ENCODE measurements at places on chromosomes 7 and 10. TPM values are rescaled to one million over a fixed set of nuclear protein-coding genes. Genes with fewer than 3 reads are reported as not detected.

DNA sequence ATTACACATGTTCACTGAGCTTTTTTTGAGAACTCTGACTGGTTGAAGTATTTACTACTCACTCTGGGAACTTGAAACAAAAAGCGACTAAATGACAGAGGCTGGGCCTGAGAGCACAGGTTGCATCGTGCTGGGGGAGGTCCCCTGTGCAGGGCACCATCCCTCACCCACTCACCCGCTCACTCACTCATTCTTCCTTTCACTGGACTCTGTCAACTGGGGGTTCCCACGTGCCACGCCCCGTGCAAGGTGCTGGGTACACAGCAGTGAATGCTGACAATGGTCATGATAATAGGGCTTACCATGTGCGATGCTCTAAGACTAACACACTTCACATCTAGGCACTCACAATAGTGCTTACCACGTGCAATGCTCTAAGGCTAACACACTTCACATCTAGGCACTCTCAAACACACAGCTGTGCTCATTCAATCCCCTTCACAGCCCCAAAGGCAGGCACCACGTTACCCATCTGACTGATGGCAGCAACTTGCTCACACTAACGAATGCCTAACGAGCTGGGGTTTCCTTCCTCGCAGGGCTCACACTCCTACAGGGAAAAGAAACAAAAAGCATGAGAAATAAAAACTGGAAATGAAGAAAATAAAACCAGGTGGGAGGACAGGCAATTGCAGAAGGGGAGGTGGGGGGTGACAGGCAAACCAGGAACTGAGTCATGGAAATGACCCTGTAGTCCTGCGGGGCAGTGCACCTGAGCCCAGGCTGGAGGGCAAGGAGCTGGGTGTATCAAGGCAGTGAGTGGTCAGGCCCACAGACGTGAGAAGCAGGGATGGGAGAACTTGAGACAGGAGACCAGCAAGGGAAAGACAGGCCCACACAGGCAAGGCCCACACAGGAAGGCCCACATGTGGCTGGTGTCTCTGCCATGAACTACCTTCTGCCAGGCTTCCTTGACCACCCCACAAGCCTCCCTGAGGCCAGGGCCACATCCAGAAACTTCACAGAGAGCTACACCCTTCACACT lies 147.0 kb upstream of the FAM20C start:
- no peaks in the 10 kb centered on the region for H3K27me3 ChIP-seq
- no peaks in the 10 kb centered on the region for H3K36me3 ChIP-seq
- no peak overlapping the region for H3K4me3 ChIP-seq
- H3K27ac ChIP-seq, result no peak overlapping the region

DNA sequence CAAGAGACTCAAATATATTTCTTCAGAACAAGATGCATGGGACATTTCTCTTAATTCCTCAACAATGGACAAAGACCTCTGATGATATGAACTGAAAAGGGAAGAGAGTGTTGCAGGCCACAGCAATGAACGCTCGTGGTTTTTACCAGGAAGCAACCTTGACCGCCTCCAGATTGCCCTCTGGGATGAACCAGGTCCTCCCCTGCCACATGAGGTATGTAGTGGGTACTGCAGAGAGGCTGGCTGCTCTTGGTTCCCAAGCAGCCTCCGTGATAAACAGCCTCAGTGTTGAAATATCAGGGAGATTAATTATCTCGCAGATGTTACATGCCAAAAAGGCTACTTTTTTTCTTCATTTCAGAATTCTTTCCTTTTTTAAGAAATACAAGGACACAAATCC lies 338.8 kb downstream of the ELMO1 start:
- no peaks in the 10 kb centered on the region for H3K27me3 ChIP-seq
- peaks cover 2% of the 10 kb centered on the region for H3K36me3 ChIP-seq
- no peak overlapping the region for H3K27ac ChIP-seq

DNA sequence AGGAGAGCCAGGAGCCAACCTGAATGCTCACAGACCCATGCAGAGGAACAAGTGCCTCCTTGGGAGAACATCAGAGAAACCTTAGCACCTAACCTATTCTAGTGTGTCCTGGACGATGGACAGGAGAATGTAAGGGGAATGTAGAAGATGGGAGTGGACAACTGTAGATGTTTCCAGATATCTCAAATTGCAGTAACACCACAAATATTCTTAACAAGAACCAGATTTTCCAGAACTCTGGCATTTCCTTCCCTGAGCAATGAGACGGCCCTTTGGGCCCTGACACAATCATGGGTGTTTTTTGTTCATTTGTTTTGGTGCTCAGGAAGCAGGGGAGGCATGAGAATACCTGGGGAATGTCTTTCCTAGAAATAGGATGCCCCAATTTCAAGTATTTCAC lies 196.1 kb upstream of the PRSS1 start:
- no peak overlapping the region for H3K4me3 ChIP-seq
- H3K4me1 ChIP-seq, result no peaks in the 10 kb centered on the region
- no peaks in the 10 kb centered on the region for H3K36me3 ChIP-seq
- H3K27ac ChIP-seq, result no peak overlapping the region
- DNase-seq, result no peak
- H3K27me3 ChIP-seq, result no peaks in the 10 kb centered on the region

DNA sequence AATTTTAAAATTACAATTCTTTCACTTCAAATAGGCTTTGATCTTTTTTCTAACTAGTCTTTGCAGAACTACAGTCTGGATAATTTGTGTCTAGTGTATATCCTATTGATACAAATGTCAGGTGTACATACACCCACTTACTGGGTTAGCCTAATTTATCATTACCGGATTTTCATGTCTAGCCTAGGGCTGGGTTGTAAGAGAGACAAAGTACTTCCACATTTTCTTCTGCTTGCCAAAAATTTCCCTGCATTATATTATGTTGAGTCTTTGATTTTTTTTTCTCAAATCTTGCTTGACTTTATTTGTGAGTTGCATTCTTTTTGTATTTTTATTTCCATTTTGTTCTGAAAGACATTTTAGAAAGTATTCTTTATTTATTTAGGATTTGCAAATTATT lies 284.8 kb upstream of the FZD8 start:
- H3K36me3 ChIP-seq, result no peaks in the 10 kb centered on the region
- H3K4me1 ChIP-seq, result peaks cover 28% of the 10 kb centered on the region
- DNase-seq, result no peak
- no peaks in the 10 kb centered on the region for H3K27me3 ChIP-seq
- H3K27ac ChIP-seq, result no peak overlapping the region

DNA sequence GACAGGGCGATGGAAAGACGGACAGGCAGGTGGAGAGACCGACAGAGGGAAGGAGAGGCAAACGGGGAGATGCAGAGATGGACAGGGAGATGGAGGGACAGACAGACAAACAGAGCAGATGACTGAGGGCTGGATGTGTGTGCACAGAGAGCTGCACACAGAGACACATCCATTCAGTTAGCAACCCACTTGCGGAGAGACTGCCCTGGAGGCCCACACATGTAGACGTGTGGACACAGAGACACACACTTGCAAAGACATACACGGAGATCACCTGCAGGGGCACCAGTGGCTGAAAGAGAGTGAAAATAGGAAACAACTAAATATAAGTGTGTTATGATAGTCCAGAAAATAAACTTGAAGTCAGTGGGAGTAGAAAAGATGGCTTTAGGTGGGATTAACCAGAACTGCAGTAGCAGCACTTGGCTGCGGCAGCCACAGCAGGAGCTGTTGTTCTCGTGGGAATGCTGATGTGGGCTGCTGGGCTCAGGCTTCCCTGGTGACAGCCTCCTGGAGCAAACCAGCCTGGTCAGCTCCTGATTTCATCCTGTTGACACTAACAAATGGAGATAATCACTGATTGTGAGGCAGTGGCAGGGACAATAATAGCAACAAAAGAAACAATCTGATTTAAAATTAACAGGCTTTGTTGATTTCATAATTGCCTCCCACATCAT lies 134.1 kb downstream of the CCNY start:
- no peak overlapping the region for H3K4me3 ChIP-seq
- peaks cover 40% of the 10 kb centered on the region for H3K4me1 ChIP-seq
- H3K27ac ChIP-seq, result peak overlapping the region; percentile 62
- H3K36me3 ChIP-seq, result no peaks in the 10 kb centered on the region
- DNase-seq, result peak; percentile 75
- H3K27me3 ChIP-seq, result no peaks in the 10 kb centered on the region

DNA sequence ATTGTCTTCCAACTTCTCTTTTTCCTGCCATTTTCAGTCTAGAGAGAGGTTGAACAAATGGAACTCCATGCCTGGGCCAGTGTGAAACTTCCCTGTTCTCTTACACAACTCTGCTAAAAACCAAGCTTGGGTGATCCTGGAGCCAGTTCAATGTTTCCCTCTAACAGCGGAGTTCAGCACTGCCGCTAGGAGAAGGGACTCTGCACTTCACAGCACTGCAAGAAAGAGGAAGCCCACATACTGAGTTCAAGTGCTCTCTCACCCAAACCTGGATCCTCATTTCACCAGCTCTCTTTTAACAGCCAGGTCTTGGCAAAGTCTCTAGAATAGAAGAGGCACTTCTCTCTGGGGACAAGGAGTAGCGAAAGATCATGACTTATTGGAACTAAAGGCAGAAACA lies 18.8 kb downstream of the FOXI2 start:
- no peaks in the 10 kb centered on the region for H3K27me3 ChIP-seq
- no peak overlapping the region for H3K4me3 ChIP-seq
- no peaks in the 10 kb centered on the region for H3K4me1 ChIP-seq
- no peak overlapping the region for H3K27ac ChIP-seq

UBE2D1 gene
- total RNA-seq, result 38.3 TPM

GRCh38 chr10:2488446-2489005 lies 578.8 kb upstream of the PFKP start:
- H3K36me3 ChIP-seq, result no peaks in the 10 kb centered on the region
- H3K4me1 ChIP-seq, result no peaks in the 10 kb centered on the region
- no peak overlapping the region for H3K4me3 ChIP-seq
- no peaks in the 10 kb centered on the region for H3K27me3 ChIP-seq
- no peak for DNase-seq
- H3K27ac ChIP-seq, result no peak overlapping the region

DNA sequence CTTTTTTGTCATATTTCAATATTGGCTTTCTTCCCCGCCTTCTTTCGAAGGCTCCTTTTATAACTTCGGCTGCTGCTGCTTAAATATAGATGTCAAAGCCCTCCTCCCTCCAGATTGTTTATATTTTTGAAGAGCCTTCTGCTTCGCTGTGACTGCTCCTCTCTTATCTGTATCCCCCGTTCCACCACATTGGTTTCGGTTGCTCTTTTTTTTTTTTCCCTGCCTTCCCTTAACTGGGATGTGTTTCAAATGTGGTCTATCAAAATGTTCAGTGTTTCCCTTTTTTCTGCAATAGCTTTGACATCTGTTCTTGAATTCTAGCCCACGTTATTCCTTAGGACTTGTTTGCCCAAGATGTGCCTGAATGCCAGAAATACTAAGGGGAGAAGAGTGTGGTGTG lies 96.4 kb downstream of the CUX1 start:
- no peaks in the 10 kb centered on the region for H3K27me3 ChIP-seq
- no peak overlapping the region for H3K4me3 ChIP-seq
- no peaks in the 10 kb centered on the region for H3K36me3 ChIP-seq
- no peak for DNase-seq
- H3K27ac ChIP-seq, result no peak overlapping the region

UPK3B gene
- total RNA-seq, result not detected

DNA sequence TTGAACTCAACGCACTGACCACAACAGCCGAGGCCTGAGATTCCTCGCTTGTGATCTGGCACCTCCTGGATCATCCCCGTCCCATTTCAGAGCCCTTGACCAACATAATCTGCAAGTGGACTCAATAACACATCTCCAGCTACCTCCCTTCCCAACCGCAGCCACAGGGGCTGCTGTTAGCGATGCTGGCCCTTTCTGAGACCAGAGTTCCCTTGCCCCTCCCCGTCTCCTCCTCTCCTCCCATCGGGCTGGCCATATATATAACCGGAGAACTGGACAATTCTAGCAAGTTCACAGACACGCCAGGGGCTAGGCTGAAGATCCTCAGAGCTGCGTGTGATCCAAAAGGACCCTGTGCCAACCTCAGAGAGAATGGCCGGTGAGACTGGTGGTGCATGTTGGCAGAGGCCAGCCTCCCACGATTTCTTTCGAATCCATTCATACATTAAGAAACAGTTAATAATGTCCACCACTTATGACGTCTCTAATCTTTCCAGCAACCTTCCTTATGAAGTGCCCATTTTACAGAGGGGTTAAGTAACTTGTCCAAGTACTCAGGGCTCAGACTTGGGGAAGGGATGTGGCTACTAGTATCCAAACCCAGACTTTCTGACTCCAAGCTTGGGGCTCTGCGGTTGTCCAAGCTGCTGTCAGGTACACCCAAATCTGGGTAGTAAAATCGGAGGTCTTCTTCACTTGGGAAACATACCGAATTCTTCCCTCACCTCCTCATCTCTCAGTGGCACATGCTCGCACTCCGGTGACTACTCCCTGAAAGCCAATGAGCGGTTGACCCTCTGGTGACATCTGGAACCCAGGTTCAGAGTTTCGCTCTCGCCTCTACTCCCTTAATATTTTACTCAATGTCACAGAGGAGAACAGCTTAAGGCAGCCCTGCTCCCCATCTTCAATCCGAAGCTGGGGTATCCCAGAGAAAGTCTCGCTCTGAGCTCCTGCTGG lies 11.2 kb upstream of the FEZF1 start:
- DNase-seq, result peak; percentile 68
- peak overlapping the region; percentile 96 for H3K27ac ChIP-seq
- H3K4me3 ChIP-seq, result peak overlapping the region; percentile 92
- no peaks in the 10 kb centered on the region for H3K36me3 ChIP-seq
- no peaks in the 10 kb centered on the region for H3K27me3 ChIP-seq

GRCh38 chr7:1057416-1058291 lies 13.3 kb downstream of the GPR146 start:
- H3K4me1 ChIP-seq, result peaks cover 45% of the 10 kb centered on the region
- no peaks in the 10 kb centered on the region for H3K36me3 ChIP-seq
- no peaks in the 10 kb centered on the region for H3K27me3 ChIP-seq
- H3K27ac ChIP-seq, result no peak overlapping the region

- no peaks in the 10 kb centered on the region for H3K36me3 ChIP-seq
- H3K4me1 ChIP-seq, result no peaks in the 10 kb centered on the region
- no peak overlapping the region for H3K4me3 ChIP-seq
- no peak for DNase-seq
- H3K27ac ChIP-seq, result no peak overlapping the region
- H3K27me3 ChIP-seq, result no peaks in the 10 kb centered on the region
These were observed 3.3 kb downstream of the TMEM140 start for GRCh38 chr7:135151132-135151531.

DNA sequence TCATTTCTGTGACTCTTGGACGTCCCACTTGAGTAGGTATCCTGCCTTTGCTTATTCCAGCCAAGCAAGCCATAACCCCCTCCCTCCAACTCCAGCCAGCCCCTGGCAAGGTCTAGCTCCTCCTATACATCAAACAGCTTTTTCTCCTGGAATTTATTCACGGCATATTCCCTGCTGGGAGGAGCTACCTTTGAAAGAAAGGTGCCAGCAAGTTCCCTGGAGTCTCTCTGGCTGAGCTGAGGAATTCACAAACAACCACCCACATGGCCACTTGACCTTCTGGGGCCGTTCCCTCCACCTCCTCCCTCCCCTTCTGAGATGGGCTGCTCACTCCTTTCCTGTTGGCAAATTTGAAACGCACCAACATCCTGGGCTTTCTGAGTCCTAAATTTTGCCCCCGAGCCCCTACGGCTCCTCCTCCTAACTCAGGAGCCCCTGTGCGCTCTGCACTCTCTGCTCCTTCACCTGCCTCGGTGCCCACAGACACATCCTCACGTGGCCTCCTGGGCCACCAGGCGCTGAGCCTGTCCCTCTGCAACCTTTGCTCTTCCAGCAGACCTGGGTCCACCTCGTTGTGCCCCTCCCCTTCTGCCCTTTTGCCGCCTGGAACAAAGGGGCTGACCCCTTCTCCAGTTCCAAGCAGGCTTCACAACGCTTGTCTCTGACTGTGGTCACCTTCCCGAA lies 48.0 kb downstream of the HSPA12A start:
- DNase-seq, result peak; percentile 13
- H3K4me1 ChIP-seq, result peaks cover 13% of the 10 kb centered on the region
- H3K27ac ChIP-seq, result no peak overlapping the region

All from neural progenitor cell (in vitro differentiated cells).